ENCODE measurements at places on chromosomes 6 and 20.

GRCh38 chr6:136788069-136788902 lies 4.0 kb downstream of the MAP3K5 start:
- no peaks in the 10 kb centered on the region for H3K36me3 ChIP-seq
- H3K4me3 ChIP-seq, result no peak overlapping the region
- no peak for DNase-seq
- no peak overlapping the region for H3K27ac ChIP-seq
- no peaks in the 10 kb centered on the region for H3K27me3 ChIP-seq
- H3K4me1 ChIP-seq, result peaks cover 7% of the 10 kb centered on the region

- H3K27ac ChIP-seq, result no peak overlapping the region
- H3K36me3 ChIP-seq, result no peaks in the 10 kb centered on the region
- H3K4me3 ChIP-seq, result no peak overlapping the region
Measured at GRCh38 chr6:2967936-2968335, 3.4 kb downstream of the SERPINB6 start.

- H3K4me3 ChIP-seq, result no peak overlapping the region
- H3K36me3 ChIP-seq, result no peaks in the 10 kb centered on the region
- no peak overlapping the region for H3K27ac ChIP-seq
- H3K4me1 ChIP-seq, result no peaks in the 10 kb centered on the region
Measured at GRCh38 chr6:85360794-85361642, 88.9 kb upstream of the NT5E start.

- no peak overlapping the region for H3K27ac ChIP-seq
- no peak for DNase-seq
- H3K27me3 ChIP-seq, result no peaks in the 10 kb centered on the region
Measured at GRCh38 chr6:10081957-10082356, 332.9 kb downstream of the TFAP2A start.

DNA sequence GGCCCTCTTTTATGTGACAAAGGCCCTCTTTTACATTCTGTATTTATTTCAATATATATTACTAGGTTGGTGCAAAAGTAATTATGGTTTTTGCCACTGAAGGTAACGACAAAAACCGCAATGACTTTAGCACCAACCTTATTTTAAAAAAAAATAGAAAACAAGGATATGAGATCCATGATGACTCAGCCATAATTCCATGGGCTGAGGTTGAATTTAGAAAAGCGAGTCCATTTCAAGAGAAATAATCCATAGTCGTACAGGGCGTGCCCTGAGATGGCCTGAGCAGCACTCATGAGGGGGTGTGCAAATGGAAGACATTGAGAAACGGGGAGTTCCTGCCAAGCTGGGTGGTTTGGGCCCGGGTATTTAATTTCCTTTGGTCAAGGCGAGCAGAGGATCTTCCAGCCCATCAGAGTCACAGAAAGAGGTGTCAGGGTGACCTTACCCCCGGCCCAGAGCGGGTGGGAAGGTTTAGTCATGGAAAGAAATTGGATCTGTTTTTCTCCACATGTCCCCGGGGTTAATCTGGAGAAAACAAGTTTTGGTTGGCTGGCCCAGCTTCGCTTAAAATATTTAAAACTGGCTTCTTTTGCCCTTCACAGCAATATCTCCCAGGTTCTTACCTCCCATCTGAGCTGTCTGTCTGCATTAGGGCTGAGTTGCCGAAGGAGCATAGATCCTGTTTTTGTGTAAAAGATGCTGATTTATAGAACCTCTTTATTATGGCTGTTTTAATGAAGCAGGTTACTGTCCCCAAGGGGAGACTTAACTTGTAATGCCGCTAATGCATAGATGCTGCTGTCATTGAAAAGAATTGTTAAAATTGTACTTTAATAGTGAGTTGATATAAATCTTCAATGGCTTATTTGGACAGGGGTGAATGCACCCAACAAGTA lies 255.6 kb downstream of the PREX1 start:
- DNase-seq, result no peak
- no peak overlapping the region for H3K4me3 ChIP-seq
- no peak overlapping the region for H3K27ac ChIP-seq
- H3K27me3 ChIP-seq, result no peaks in the 10 kb centered on the region
- no peaks in the 10 kb centered on the region for H3K4me1 ChIP-seq

DNA sequence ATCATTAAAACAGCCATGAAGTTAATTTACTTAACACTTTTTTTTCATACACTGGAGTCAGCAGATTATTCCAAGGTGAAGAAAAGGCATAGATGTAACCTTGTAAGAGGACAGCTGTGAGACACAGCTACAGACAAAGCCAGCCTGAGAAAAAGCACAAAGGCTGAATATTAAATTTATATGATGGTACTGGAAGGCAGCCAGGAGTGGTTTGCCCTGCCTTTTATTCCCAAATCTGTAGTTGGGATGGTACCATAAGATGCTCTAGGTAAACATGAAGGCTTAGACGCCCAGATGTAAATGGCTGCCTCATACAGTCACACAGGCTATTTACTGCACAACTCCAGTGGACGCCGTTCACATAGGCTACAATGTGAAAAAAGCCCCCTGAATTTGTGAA lies 42.1 kb upstream of the LOC128125822 start:
- no peak overlapping the region for H3K4me3 ChIP-seq
- no peaks in the 10 kb centered on the region for H3K27me3 ChIP-seq
- H3K36me3 ChIP-seq, result no peaks in the 10 kb centered on the region
- peak overlapping the region; percentile 84 for H3K27ac ChIP-seq
- DNase-seq, result no peak

GRCh38 chr6:56683882-56684281 lies 41.2 kb upstream of the DST start:
- no peak overlapping the region for H3K4me3 ChIP-seq
- DNase-seq, result no peak
- peaks cover 53% of the 10 kb centered on the region for H3K4me1 ChIP-seq
- H3K36me3 ChIP-seq, result no peaks in the 10 kb centered on the region

GRCh38 chr6:26223650-26224546 lies 136.7 kb downstream of the HFE start:
- peak; percentile 76 for DNase-seq
- H3K4me1 ChIP-seq, result no peaks in the 10 kb centered on the region
- H3K27me3 ChIP-seq, result no peaks in the 10 kb centered on the region
- no peaks in the 10 kb centered on the region for H3K36me3 ChIP-seq
- H3K27ac ChIP-seq, result peak overlapping the region; percentile 72

- H3K4me1 ChIP-seq, result no peaks in the 10 kb centered on the region
- DNase-seq, result no peak
- H3K27ac ChIP-seq, result no peak overlapping the region
- no peaks in the 10 kb centered on the region for H3K27me3 ChIP-seq
- peaks cover 33% of the 10 kb centered on the region for H3K36me3 ChIP-seq
Measured at GRCh38 chr20:35363190-35363589, 48.6 kb downstream of the UQCC1 start.

DNA sequence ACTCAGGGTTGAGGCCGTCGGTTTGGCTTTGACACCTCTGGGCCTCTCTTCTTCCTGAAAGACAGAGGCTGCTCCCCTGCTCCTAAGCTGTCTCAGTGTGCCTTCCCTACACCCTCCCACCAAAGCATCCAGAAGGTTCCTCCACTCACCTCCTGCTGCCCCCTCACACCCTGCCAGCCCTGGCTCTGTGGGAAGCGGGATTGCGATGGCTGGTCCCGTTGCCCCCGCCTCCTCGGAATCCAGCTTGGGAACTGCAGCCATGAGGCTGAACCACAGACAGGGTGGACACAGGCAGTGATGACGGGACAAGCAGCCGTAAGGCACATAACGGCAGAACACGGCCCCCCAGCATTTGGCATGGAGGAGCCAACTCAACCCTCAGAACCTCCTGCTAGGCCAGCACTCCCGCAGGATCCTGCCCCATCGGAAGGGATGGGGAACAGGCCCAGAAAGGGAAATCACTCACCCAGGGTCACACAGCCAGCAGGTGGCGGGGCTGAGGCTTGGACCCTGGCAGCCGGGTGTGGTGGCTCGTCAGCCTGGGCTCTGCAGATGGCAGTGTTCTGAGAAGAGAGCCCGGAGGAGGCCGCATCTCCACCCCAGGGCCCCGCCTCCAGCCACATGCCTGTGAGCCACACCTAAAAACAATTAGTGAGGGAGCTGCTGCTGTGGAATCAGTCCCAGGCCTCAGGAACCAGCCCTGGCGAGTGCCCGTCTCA lies 139.6 kb downstream of the PHACTR3 start:
- no peak overlapping the region for H3K4me3 ChIP-seq
- no peaks in the 10 kb centered on the region for H3K27me3 ChIP-seq
- no peaks in the 10 kb centered on the region for H3K36me3 ChIP-seq
- DNase-seq, result no peak

GRCh38 chr20:21272279-21272678 lies 30.9 kb upstream of the XRN2 start:
- no peak overlapping the region for H3K4me3 ChIP-seq
- no peak overlapping the region for H3K27ac ChIP-seq
- H3K27me3 ChIP-seq, result no peaks in the 10 kb centered on the region
- no peak for DNase-seq
- no peaks in the 10 kb centered on the region for H3K4me1 ChIP-seq

DNA sequence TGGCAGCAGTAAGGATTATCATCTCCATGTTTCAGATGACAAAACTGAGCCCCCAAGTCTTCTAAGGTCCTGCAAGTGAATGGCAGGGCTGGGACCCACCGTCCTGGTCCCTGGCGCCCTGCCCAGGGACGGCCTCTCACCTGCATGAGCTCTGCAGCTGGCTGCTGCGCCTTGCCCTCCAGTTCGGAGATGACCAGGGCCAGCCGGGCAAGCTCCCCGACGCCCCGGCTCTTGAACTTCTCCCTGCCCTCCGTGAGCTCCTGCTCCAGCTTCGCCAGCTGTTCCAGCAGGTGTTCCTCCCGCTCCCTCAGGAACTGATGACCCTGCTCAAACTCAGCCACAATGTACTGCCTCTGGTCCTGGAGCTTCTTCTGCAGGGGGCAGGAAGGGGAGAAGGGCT lies 16.8 kb downstream of the TRIM26 start:
- no peak overlapping the region for H3K27ac ChIP-seq
- no peak overlapping the region for H3K4me3 ChIP-seq
- no peaks in the 10 kb centered on the region for H3K27me3 ChIP-seq
- no peak for DNase-seq

GRCh38 chr6:135581211-135581610 lies 83.7 kb upstream of the AHI1 start:
- no peak overlapping the region for H3K4me3 ChIP-seq
- no peaks in the 10 kb centered on the region for H3K36me3 ChIP-seq
- no peak overlapping the region for H3K27ac ChIP-seq

DNA sequence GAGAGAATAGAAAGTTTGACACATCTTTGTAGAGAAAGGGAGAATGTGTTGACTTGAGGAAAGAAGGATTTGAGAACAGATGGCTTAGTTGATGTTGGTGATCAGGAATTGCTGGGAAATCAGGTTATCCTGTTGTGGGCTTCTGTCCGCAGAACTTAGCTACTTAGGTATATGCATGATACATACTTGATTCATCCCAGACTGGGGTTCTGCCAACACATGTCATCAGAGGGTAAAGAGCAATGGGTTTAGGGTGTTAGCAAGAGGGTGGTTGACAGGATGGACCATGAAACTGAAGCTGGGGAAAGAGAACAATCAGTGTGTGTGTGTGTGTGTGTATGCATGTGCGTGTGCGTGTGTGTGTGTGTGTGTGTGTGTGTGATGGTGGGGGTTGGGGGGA lies 50.6 kb upstream of the NELFCD start:
- DNase-seq, result no peak
- H3K27me3 ChIP-seq, result no peaks in the 10 kb centered on the region
- no peaks in the 10 kb centered on the region for H3K4me1 ChIP-seq
- no peak overlapping the region for H3K27ac ChIP-seq
- H3K4me3 ChIP-seq, result no peak overlapping the region

DNA sequence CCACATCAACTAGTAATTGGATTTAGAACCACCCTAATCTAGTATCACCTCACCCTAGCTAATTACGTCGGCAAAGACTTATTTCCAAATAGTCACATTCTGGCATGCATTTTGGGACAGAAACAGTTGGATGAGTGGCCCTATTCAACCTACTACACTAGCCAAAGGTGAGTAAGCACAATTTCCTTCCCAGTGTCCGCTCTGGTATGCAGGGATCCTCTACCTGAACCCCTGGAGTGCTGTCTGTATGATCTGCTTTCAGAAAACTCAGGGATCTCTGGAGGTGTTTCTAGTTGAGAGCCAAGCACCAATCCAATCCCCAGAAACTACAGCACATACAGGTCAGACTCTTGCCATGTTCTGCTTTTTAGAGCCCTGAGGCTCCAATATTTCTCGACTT lies 717.4 kb upstream of the MANEA start:
- no peak for DNase-seq
- H3K36me3 ChIP-seq, result no peaks in the 10 kb centered on the region
- no peak overlapping the region for H3K4me3 ChIP-seq
- no peaks in the 10 kb centered on the region for H3K27me3 ChIP-seq
- H3K4me1 ChIP-seq, result no peaks in the 10 kb centered on the region

Measured in right lobe of liver (tissue), 6 donors.